Tibial nerve (tissue), 4 donors: ENCODE measurements at places on chromosomes 16 and 17. TPM values are rescaled to one million over a fixed set of nuclear protein-coding genes. Genes with fewer than 3 reads are reported as not detected.

The FNDC8 gene
- total RNA-seq, result not detected

The MMP28 gene
- 145 TPM for total RNA-seq

The BOLA2 gene
- 14.2 TPM for total RNA-seq

The ABCA10 gene
- 110 TPM for total RNA-seq

The SLX1B gene
- 15.3 TPM for total RNA-seq

The CD300E gene
- 0.59 TPM for total RNA-seq

The QPRT gene
- total RNA-seq, result 50.4 TPM

The ACSM5 gene
- 16.2 TPM for total RNA-seq

The PROCA1 gene
- total RNA-seq, result 6.3 TPM

The SNX20 gene
- 5.1 TPM for total RNA-seq

The NPIPB2 gene
- total RNA-seq, result 12.6 TPM

The SYNGR3 gene
- total RNA-seq, result 3.9 TPM

The NCOR1 gene
- 248 TPM for total RNA-seq

The IKZF3 gene
- 1.9 TPM for total RNA-seq

The CRYM gene
- total RNA-seq, result not detected

The NAGS gene
- total RNA-seq, result 2.2 TPM

The KCNJ2 gene
- 18.0 TPM for total RNA-seq

The SCNN1G gene
- total RNA-seq, result not detected

The RPH3AL gene
- 42.5 TPM for total RNA-seq

The ODAD4 gene
- 3.7 TPM for total RNA-seq

The CLDN7 gene
- 2.4 TPM for total RNA-seq

The ESRP2 gene
- total RNA-seq, result 2.4 TPM

The CDH3 gene
- 1.2 TPM for total RNA-seq

The PRAC1 gene
- total RNA-seq, result not detected

The CES1 gene
- 48.1 TPM for total RNA-seq

The CCL7 gene
- not detected for total RNA-seq

The TLE7 gene
- not detected for total RNA-seq

The C17orf100 gene
- 3.9 TPM for total RNA-seq

The HYDIN gene
- 3.1 TPM for total RNA-seq

The KLHL10 gene
- not detected for total RNA-seq

The NOD2 gene
- 10.2 TPM for total RNA-seq

The DGKE gene
- 10.5 TPM for total RNA-seq

The KRT25 gene
- total RNA-seq, result not detected

The SLC47A1 gene
- total RNA-seq, result 31.4 TPM

The PHLPP2 gene
- 18.2 TPM for total RNA-seq

The HES7 gene
- total RNA-seq, result 2.1 TPM

The MT1F gene
- total RNA-seq, result 16.3 TPM

The GRB7 gene
- not detected for total RNA-seq

The ASGR1 gene
- not detected for total RNA-seq

The KRTAP4-6 gene
- total RNA-seq, result not detected

The TOM1L1 gene
- total RNA-seq, result 8.6 TPM

The SEC14L1 gene
- 100 TPM for total RNA-seq

The CCDC144A gene
- 27.3 TPM for total RNA-seq

The WSCD1 gene
- total RNA-seq, result 1.4 TPM

The DNAAF8 gene
- total RNA-seq, result 15.3 TPM

The HOXB6 gene
- 2.9 TPM for total RNA-seq

The ZNF23 gene
- total RNA-seq, result 14.2 TPM

The ATP2A1 gene
- 0.22 TPM for total RNA-seq

The C17orf67 gene
- total RNA-seq, result 3.6 TPM

The TRPV2 gene
- total RNA-seq, result 19.9 TPM

The ACD gene
- 18.0 TPM for total RNA-seq

The TERB1 gene
- not detected for total RNA-seq

The GINS2 gene
- not detected for total RNA-seq

The MYADML2 gene
- not detected for total RNA-seq

The G6PC1 gene
- total RNA-seq, result not detected

The HOXB5 gene
- 1.6 TPM for total RNA-seq

The KCNAB3 gene
- total RNA-seq, result 6.0 TPM

The CCL8 gene
- total RNA-seq, result not detected

The C1QTNF1 gene
- total RNA-seq, result 67.1 TPM
